SHP77 treated with DMSO at 0.1 percent for 48 hours (cell line): ENCODE measurements at places on chromosomes 6 and 20.

- no peak for DNase-seq
Observed at GRCh38 chr6:11878029-11878428, 99.4 kb upstream of the ADTRP start.

DNA sequence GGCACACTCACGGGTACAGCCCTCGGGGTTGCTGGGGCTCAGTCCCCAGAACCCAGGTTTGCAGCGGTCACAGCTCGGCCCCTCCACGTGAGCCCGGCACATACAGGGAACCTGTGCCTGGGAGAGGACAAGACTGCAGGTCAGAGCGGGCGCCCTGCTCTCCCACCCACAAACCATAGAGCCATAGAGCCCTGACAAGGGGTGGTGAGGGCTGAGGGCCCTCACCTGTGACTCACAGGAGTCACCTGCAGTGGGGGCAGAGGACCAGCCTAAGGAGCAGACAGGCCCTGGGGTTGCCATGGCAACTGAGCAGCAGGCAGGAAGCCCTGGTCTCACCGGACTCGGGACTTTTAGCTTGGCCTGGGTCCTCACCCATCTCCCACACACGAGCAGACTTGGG is 30.8 kb downstream of the LAMA5 start:
- DNase-seq = no peak

DNA sequence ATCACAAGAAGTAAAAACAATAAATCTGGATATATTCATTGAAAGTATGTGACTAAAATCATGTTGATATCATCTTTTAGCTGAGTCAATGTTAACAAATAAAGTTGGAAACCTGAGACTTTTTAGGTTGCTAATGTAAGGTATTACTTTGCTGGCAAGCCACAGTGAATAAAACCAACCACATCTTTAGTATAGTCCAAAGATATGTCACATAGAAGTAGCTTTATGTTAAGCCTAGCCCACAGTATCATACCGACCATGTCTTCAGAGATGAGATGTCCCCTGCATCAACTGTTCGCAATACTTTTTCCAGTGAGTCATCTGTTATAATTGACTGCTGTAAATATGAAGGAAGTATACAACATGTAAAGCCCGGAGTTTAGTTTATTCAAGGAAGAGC is 107.6 kb upstream of the MCHR2 start:
- DNase-seq = no peak

DNA sequence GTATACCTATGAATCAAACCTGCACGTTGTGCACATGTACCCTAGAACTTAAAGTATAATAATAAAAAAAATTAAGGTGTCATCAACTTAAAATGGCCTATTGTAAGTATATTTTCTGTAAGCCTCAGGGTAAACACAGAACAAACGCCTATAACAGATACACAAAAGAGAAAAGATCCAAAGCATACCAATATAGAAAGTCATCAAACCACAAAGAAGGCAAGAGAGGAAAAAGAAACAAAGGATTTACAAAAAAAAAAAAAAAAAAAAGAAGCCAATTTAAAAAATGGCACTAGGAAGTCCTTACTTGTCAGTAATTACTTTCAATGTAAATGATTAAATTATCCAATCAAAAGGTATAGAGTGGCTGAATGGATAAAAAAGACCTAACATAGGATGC is 24.6 kb upstream of the ASF1A start:
- no peak for DNase-seq

DNA sequence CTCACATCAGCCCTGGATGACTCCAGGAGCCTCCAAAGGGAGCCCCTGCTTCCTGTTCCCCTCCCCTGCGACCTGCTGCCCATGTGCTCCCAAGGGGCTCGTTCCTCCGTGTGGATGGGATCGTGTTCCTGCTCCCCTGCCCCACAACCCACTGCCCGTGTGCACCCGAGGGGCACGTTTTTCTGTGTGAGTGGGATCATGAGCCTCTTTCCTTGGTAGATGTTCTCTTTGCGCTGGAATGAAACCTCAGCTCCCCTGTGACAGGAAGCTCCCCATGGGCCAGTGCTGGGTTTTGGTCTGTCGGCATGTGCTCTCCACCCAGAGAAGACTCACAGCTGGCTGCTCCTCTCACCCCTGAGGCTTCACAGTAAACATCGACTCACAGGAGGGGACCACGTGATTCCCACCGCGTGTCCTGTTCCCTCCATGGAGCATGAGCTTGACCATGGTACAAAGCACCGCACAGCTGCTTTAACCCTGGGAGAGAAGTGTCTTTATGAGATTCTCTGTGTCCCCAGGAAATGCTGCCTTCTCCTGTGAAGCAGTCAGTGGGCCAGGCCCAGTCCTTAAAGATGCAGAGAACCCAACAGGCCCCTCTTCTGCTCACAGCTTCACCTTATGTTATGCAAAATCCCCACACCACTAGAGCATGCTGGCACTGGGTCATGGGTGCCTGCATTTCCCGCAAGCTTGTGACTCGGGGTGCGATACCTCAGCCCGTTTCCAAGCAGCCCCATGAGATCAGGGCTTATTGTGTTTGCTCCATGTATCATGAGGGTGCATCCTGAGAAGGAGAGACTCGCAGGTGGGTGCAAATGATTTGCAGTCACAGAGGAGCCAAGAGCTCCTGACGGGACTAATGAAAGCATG is 215.1 kb downstream of the ERMARD start:
- no peak for DNase-seq

DNA sequence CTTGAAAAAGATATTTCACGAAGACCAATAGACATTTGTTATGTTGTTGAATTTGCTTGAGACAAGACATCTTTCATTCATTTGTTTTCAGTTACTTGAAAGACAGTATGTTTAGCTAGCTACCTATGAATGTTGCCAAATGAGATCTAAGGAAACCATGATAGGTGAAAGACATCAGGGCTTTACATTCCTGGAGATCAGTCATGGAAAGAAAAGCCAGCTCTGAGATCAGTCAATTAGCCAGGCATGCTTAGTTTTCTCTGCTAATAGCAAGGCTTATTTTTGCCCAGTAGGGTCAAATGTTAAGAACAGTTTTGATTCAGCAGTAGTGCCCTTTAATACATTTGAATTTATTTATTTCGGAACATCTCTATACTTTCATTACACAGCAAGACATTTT is 116.5 kb upstream of the EDN1 start:
- DNase-seq = no peak

DNA sequence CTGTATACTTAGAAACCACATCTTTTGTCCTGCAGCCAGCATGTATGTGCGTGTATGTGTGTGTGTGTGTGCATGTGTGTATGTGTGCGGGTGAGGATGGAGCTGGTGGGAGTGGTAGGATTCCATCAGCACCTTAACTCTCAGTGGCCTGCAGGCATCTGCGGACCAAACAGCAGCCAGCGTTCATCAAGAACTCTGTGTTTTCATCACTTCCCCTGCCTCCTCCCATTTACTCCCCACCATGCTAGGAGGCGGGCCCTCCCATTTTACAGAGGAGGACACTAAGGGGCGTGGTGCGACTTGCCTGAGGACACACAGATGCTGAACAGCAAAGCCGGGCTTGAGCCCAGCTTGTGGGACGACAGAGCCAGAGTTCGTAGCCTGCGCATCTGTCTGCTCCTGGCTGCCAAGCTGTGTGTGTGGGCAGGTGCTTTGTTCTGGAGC is 8.9 kb downstream of the VSTM2L start:
- no peak for DNase-seq

GRCh38 chr6:76742919-76743318 is 670.5 kb upstream of the IMPG1 start:
- no peak for DNase-seq

DNA sequence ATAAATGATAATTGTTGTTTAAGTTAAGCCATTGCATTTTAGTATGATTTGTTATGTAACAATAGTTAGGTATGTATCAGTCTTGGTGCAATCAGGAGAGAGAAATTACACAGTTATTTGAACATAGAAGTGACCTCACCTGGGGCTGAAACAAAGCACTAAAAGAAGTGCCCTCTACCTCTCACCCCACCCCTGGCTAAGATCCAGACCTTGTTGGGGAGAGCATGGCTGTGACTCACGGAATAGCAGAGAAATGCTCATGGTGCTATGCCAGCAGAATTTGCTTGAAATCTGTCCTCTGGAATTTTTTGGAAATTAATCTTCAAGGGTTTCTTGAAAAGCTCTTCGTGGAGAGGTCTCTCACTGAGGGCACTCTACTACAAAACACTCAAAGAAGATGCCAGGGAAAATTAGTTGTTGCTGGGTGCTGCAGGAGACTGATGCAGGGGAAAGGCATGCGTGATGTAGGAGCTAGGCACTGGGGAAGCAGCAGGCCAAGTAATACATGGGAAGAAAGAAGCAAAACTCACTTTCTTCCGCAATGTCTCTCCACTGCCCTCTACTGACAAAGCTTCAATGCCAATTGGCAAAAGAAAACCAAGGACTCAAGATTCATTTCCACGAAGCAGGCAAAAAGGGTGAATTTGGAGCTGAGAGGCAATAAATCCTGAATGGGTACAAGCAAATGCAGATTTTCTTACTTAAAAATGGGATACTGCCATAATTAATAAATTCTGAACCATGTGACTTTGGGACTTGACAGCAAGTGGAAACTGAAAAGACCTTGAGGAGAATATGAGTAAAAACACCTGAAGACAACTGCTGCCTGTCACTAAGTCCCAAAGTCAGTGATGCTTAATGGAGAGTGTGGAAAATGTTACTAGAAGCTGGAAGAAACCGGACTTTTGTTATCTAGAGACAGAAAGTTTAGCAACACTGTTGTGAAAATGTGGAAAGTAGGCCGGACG is 136.3 kb upstream of the ZNF184 start:
- peak; percentile 18 for DNase-seq

- no peak for DNase-seq
Observed at GRCh38 chr6:151051164-151051563, 185.7 kb downstream of the MTHFD1L start.

GRCh38 chr6:32852844-32853540 is 512 bp downstream of the TAP1 start:
- no peak for DNase-seq

DNA sequence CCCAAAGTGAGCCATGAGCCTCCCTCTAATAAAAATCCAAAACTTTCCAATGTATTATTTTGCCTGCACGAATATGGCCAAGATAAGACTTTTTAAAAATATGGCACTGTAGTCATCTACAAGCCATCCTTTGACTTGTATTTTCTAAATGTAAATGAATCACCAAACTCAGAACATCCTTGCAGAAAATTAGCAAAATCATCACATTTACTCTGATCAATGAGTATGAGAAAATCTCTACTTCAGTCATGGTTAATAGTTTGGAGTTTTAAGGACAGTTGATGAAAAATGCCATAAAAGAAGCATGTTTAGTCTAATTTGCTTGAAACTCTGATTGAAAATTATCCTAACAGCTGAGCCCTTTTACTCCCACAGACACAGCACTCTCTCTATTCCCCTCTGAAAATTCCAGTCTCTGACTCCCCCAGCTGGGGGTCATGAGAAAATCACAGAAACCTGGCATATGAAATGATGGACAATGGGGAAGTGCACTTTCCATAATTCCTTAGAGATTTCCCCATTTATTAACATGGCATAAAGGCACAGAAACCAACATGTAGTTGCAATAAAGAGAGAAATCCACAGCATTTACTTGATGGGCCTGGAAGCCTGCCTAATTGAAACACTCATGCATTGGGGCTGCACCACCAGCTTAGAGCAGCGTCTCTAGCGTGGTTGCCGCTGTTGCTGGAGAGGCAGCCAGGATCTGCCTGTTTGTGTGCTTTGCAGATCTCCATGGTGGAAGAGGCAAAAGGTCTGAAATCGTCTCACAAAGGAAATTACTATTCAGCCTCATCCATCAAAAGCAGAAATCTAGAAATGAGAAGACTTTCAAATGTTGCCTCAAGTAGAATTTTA is 214.0 kb downstream of the WDR27 start:
- DNase-seq = no peak

DNA sequence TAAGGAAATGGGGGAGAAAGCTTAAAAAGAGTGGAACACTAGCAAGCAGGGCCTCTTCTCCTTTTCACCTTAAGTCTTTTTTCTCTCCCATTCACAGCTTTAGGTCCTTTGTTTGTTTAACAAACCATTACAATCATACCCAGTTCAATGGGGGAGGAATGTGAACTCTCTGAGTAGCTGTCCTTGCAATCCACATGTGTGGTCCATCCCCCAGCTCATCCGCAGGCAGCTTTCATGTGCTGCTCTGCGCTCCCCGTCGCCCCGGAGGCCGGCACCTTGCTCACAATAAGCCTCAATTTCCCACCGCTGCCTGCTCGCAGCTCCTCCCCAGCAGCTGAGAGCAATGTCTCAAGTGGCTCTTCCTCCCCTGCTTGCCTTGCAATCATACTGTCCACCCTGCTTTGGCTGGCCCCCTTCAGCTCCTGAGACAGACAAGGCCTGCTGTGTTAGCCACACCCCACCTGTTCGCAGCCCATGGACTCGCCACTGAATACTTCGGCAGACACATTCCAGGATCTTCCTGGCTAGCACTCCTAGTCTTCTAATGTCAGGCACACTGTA is 49.1 kb downstream of the PLAGL1 start:
- DNase-seq = no peak
